ENCODE measurements at places on chromosomes 2 and 18.

DNA sequence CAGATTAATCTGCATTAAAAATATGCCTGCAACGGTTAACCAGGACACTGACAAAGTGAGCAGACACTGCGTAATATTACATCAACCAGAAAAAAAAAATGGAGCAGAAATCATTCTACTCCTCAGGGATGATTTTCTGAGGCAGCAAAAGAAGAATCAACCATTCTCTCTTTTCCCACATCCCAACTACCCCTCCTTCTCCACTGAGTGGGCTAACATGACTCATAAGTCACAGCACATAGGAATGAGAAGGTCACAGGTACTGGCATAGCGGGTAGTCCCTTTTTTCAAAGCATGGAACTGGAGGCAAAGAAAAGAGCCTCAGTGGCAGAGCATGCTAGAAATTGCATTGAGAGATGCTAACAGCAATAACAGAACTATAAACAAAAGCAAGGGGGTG is 54.3 kb upstream of the TSPYL6 start:
- DNase-seq, result no peak

DNA sequence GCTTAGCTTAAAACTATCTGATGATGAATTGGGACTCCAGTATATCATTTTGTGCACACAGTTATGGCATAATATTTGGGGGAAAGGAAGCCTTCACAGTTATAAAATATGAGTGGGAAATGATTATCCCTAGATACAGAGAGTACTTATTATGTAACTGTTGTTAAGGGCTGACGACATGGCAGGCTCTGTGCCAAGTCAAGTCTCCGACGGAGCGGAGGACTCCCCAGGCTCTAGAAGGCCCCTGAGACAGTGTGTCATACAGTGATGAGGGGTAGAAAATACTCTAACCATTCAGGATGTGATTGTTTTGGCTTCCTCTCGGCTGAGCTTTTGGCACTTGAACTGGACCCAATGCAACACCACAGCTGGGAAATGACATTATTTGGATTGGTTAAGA is 211.8 kb downstream of the SLC8A1 start:
- DNase-seq, result no peak

GRCh38 chr2:223606946-223607345 is 4.8 kb upstream of the SCG2 start:
- DNase-seq, result no peak

DNA sequence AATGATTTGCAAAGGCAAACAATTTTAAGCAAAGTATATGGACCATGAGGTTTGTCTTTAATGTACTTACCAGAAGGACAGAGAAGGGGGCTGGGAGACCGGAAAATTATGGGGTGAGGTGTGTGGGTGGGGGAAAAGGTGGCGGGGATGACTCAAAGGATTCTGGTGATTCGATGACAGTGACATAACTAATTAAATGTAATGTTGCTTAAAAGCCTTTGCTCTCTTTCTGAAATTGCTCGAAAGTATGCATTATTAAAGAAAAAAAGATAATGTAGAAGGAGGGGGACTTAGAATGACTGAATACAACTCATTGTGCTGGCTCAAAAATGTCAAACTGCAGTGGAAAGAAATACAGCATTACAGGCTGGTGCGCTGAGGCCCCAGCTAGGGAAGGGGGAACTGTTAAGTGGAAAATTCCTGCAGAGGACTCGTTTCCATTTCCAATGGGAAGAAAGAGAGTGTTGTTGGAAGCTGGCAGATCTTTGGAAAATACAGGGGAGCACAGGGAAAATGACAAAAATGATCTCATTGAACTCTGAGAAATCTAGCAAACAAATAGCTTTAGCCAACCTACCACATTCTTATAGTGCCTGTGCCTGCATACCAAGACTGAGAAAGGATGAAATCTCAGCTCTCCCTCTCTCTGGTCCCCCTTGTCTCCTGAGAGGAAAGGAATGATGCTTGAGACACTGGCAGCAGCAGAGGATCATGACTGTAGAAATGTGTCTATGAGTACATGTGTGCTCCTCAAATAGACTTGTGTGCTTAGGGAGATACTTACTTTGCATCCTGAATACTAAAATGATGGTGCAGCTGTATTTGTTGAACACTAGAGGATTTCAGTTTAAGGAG is 632.4 kb downstream of the NYAP2 start:
- no peak for DNase-seq

GRCh38 chr2:172962824-172963223 is 112.8 kb upstream of the MAP3K20 start:
- DNase-seq, result no peak

- DNase-seq, result no peak
Measured at GRCh38 chr2:205166745-205167144, 515.6 kb upstream of the NRP2 start.
